ENCODE measurements at places on chromosomes 1 and 21.

GRCh38 chr1:150477733-150478132 lies 9.5 kb upstream of the TARS2 start:
- H3K4me1 ChIP-seq, result peaks cover 4% of the 10 kb centered on the region
- no peak overlapping the region for H3K4me3 ChIP-seq
- peak; percentile 42 for DNase-seq
- H3K27ac ChIP-seq, result peak overlapping the region; percentile 42
- H3K27me3 ChIP-seq, result no peaks in the 10 kb centered on the region

GRCh38 chr21:34946916-34947534 lies 102.1 kb downstream of the RUNX1 start:
- no peak overlapping the region for H3K4me3 ChIP-seq
- peak; percentile 39 for DNase-seq
- no peaks in the 10 kb centered on the region for H3K36me3 ChIP-seq
- H3K27ac ChIP-seq, result no peak overlapping the region
- no peaks in the 10 kb centered on the region for H3K4me1 ChIP-seq
- no peaks in the 10 kb centered on the region for H3K27me3 ChIP-seq

DNA sequence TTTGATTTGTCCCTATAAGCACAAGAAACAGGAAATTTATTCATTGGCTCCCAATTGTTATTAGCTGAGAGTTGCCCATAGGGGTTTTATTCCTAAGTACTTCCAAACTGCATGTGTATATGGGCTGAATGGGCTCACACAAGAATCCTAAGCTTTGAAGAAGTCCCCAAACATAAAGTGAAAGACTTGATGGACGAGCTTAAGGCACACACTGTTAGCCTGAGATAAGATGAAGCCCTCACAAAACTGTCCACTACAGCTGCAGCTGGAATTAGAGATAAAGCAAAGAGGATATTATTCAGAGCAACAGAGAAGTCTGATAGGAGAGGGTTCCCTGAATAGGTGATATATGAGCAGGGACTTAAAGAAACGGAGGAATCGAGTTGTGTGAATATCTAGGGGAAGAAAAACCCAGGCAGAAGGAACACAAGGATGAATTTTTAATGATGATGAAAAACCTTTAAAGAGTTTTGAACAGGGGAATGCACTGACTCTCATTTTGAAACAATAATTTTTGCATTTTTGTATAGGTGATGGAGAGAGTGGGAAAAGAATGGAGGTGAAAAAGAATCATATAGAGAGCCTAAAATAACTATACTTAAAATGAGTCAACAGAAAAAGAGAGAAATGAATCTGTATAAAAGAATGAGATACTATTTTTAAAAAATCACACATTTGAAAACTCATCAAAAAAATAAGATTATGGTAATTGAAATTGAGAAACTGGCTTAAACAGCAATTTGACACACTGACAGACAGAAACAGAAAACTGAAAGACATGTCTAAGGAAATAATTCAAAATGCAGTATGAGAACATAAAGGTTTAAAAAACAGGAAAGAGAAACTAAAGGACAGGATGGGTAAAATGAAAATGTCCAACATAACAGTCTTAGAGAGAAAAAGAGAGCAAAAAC lies 133.6 kb upstream of the POGK start:
- H3K27me3 ChIP-seq, result no peaks in the 10 kb centered on the region
- no peak for DNase-seq

GRCh38 chr21:34105947-34106541 lies 32.7 kb downstream of the MRPS6 start:
- no peaks in the 10 kb centered on the region for H3K36me3 ChIP-seq
- H3K27me3 ChIP-seq, result no peaks in the 10 kb centered on the region
- no peak overlapping the region for H3K4me3 ChIP-seq

DNA sequence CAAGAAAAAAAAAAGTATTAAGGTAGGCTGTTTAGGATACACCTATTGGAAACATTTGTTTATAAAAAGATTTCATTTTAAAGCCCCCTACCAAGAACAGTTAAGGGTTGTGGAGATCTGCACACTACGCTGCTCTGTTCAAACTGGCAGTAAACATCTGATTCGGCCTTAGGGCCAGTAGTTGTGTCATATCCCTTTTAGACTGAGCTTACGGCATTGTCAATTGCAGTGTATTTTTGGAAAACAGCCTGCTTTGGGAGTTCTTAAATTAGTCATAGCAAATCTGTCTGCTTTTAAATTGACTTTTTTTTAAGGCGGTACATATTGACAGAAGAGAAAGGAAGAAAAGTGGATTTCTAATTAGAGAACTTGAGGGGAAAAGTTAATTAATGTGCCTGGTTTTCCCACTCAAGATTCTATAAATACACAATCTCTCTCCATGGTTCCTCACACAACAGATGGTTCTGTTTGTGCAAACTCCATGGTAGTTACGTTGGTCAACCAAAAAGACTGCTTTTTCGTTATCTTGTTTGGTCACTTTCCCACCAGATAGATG lies 1.7 kb upstream of the ELK4 start:
- peaks cover 9% of the 10 kb centered on the region for H3K4me1 ChIP-seq
- H3K27ac ChIP-seq, result no peak overlapping the region
- H3K4me3 ChIP-seq, result no peak overlapping the region
- peak; percentile 34 for DNase-seq

Data from fibroblast of lung (primary cell).